H7 (cell line): ENCODE measurements at places on chromosomes 11 and 22.
A peak's percentile ranks its signal among the peaks of the same experiment; 100 is the strongest.

DNA sequence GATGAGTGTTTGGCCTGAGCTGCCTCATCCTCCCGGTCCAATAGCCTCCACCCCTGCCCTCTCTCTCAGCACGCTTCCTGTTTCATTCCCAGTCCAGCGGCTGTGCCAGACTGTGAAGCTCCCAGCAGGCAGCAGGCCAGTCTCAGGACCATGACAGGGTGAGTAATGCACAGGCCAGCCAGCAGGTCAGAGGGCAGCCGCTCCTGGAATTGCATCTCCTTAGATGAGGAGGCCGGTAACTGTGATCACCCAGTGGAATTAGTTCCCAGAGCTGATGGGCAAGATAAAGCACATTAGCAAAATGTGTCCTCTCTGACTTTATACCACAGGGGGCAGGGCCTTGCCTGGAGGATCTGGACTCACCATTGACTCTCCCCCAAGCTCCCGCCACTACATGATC is 251.2 kb downstream of the ETS1 start:
- no peak for DNase-seq

- DNase-seq, result no peak
Measured at GRCh38 chr22:30217698-30218560, 28.6 kb downstream of the LIF start.

DNA sequence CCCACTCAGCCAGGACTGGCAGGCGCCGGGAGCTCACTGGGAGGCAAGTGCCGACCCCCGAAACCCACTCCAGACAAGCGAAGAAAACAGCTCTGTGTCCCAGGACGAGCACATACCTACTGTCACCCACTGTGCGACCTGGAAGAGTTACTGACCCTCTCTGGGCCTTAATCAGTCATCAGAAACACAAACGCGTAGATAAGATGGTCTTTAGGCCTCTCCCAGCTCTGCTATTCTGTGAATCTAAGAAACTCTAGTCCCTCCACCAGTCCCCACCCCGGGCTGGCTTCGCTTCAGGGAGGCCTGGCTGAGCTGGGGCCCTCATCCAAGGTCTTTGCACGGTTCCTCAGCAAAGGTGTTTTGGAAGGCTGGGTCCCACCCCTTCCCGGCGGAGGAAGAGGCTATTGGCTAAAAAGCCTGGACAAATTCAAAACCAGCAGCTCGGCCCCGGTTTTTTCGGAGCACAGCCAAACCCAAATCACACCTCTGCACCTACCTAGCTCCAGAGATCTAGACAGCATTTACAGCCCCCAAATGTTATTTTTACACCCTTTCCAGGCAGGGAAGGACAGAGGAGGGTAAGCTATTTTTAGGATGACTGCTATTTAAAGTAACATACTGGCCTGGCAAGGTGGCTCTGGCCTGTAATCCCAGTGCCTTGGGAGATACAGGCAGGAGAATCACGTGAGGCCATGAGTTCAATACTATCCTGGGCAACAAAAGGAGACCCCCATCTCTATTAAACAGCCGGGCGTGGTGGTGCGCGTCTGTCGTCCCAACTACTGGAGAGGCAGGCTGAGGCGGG is 13.2 kb upstream of the HDHD5 start:
- peak; percentile 78 for DNase-seq

GRCh38 chr11:17171343-17171742 is 36.4 kb downstream of the PIK3C2A start:
- DNase-seq, result no peak

GRCh38 chr22:44697423-44698141 is 4.4 kb upstream of the PRR5 start:
- peak; percentile 96 for DNase-seq

- peak; percentile 73 for DNase-seq
Measured at GRCh38 chr11:289712-290620, 1.0 kb downstream of the PGGHG start.

DNA sequence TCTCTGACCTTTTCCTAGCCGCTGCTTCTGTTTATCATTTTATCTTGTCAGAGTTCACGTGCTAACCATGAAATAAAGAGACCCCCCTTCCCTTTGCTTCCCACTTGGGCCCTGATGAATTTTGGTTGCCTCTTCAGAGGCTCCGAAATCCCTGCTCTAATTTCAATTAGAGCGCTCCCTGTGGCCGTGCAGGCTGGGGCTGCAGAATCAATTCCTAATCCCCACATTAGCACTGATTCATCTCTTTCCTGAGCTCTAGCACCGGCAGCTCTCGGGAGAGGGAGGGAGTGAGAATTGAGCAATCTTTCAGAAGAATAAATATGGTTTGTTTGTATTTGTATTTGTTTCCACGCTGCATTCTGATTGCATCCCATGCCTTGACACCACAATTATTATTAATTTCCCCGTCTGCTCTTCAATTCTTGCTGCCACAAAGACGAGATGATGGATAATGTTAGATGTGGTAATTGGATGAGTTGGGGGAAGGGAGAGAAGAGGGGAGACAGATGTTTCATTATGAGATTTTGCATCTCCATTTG is 76.9 kb downstream of the NTM start:
- peak; percentile 67 for DNase-seq

DNA sequence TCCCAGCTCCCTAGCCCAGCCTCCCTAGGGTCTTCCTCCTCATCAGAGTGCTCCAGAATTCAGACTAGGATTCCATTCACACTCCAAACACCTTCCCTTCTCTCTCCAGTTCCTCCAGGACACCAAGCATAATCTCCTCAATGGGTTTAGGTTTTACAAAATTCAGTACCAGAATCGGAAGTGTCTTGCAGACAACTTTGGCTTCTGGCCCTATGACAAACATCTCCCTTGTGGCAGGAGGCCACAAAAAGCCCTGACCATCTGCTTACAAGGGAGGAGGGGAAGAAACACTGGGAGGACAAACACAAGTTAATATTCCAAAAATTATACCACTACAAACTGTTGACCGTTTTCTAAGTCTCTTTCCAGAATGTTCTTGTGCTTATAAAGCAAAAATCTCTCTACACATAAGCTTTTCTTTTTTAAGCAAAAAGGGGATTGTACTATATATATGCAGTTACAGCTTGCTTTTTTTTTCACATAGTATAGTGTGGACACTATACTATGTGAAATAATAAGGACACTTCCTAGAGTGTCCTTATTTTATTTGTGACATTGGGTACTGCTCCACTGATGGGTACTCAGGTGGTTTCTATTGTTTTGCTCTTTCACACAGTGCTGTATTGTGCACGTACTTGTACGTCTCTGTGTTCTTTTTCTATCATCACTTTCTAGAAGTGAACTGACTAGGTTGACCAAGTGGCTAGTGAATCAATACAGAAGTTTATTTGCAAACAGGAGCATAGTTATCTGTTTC is 78.7 kb downstream of the BDNF start:
- DNase-seq, result no peak

DNA sequence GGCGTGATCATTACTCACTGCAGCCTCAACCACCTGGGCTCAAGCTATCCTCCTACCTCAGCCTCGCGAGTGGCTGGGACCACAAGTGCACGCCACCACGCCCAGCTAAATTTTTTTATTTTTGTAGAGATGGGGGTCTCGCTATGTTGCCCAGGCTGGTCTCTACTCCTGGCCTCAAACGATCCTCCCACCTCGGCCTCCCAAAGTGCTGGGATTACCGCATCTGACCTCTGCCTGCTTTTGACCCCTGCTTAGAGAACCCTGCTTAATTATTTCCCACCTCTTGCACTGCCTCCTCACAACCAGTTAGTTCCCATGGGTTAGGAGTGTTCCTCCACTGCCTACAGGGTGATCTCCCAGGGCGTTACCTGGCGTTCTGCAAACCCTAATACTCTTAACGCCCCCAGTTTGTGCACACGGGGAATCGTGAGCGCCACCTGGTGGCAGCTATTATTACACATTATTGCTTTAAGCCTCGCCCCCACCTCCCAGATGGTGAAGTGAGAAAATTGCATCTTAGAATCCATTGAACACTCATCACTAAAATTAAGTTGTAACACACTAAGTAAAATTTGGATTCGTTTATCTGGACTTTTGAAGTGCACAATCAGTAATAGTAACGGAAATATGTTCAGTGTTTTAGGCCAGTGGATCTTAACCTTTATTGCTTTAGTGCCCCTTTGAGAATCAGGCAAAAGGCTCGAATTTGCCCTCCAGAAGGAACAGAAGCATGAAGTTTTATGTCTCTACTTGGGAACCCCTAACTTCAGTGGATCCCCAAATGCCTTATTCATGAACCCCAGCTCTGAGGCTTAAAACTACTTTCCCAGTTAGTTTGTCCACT is 61.4 kb upstream of the ASPHD2 start:
- peak; percentile 70 for DNase-seq

DNA sequence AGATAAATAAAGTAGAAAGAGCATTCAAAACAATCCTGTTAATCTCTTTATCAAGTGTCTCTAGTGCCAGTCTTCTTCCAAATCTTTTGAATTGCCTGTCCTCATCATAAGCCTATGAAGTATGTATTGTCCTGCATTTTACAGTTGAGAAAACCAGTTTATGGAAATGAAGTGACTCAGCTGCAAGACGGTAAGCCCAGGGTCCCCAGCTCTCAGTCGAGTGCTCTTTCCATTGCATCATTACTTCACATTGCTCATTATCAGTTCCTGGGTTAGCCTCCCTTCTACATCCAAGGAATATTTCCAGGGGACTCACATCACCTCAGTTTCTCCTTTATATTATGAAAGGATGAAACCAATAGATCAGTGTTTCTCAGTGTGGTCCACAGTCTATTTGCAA is 9.1 kb upstream of the P4HA3 start:
- no peak for DNase-seq

DNA sequence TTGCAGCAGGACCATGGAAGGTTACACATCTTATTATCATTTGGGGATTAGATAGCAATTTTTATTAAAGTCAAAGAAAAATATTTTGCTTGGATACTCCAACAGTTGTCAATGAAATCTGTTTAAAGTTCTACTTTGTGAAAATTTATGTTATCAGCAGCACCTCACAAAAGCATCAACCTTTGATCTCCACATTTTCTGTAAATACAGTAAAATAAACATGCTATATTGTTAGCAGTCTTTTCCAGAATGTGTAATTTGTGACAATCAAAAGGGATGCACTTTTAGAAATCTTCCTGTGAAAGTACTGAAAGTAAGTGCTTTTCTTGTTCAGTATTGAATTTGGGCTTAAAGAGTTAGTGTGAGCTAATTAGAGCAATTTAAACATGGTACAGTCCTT is 4.1 kb downstream of the SLC22A25 start:
- no peak for DNase-seq

- peak; percentile 61 for DNase-seq
Measured at GRCh38 chr22:29733362-29734201, 13.8 kb downstream of the CABP7 start.

- peak; percentile 24 for DNase-seq
Measured at GRCh38 chr22:38873469-38874411, 1.7 kb upstream of the CBX6 start.

DNA sequence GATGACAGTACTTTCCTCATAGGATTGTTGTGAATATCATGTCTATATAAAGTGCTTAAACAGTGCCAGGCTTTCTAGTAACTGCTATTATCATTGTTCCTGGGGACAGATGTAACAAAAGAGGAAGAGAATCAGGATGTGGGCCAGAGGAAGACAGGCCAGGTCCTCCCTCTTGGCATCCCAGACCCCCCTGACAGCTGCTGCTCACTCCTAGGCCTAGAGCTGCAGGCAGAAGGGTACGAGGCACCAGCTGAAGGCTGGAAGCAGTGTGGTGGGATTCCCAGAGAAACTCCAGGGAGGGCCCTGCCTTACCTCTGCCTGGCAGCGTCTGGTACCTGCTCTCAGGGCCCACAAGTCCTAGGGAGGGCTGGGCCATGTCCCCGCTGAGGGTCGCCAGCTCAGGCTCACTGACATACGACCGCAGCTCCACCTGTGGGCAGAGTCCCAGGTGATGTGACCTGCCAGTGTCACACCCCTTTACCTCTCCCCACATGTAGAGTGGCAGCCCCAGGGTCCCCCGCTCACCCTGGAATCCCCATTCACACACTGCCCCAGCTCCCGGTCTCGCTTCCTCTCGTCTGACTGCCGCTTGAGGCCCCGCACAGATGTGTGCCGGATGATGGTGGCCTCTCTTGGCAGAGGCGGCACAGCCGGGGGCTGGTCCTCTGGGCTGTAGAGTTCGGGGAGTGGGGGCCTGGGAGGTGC is 52.2 kb downstream of the C11orf58 start:
- no peak for DNase-seq

DNA sequence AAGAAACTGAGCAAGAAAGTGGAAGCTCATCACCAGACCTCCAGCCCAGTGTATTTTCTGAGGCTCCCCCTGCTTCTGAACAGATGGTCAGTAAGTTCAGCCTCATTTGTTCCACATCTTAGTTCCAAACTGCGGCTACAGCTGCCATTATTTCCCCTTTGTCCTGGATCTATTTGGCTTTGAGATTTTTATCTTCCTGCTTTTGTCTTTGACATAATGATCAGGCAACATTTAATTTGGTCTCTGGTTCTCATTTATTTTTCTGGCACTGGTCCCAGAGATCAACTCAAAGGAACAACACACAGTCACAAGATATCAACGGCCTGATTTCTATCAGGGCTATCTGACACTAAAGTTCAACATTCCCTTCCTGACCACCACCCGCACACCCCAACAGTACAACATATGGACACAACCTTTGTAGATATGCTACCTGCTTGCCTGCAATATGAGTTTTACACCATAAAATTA is 137.5 kb downstream of the FAM76B start:
- no peak for DNase-seq

- DNase-seq, result no peak
Measured at GRCh38 chr11:114001416-114001815, 26.5 kb downstream of the HTR3A start.
